ENCODE measurements at places on chromosomes 2 and 18.
A peak's percentile ranks its signal among the peaks of the same experiment; 100 is the strongest.

GRCh38 chr2:24659862-24660261 lies 133.3 kb downstream of the PTRHD1 start:
- DNase-seq, result no peak

- DNase-seq, result no peak
These were observed 230.0 kb upstream of the MGAT5 start for GRCh38 chr2:134023854-134024253.

DNA sequence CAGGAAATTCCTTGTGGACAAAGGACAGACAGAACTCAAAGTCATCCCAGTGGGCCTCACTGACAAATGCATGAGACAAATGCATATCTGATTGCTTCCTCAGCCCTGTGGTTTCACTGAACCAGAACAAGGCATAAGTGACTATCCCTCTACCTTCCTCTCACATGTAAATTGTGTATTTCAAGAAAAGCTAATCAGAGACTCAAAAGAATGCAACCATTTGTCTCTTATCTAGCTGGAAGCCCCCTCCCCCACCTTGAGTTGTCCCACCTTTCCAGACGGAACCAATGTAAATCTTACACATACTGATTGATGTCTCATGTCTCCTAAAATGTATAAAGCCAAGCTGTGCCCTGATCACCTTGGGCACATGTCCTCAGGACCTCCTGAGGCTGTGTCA lies 102.0 kb upstream of the TMEM200C start:
- no peak for DNase-seq

GRCh38 chr18:11514267-11514666 lies 95.1 kb upstream of the SLC35G4 start:
- no peak for DNase-seq

- no peak for DNase-seq
These were observed 963 bp downstream of the INPP1 start for GRCh38 chr2:190344276-190344827.

- no peak for DNase-seq
These were observed 551.7 kb downstream of the ARHGAP15 start for GRCh38 chr2:143680885-143681405.

DNA sequence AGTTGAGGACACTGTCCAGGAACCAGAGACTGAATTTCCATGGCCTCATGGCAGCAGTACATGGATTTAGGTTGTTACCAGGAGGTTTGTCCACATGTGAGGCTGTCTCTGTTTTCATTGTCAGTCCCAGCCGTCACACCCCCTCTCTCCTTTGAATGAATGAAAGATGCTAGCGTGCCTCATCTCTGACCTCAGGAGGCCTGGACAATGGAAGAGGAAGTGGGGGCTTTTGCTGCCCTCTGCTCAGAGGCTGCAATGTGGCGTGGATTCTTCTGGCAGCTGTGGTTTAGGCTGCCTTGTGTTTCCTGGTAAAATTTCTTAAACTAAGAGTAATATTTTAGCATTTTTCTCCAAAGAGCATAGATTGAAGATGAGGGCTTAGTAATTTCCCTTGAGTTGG lies 47.5 kb downstream of the RAB31 start:
- DNase-seq, result no peak

- DNase-seq, result no peak
These were observed 111.7 kb upstream of the RIOK3 start for GRCh38 chr18:23341383-23341782.

DNA sequence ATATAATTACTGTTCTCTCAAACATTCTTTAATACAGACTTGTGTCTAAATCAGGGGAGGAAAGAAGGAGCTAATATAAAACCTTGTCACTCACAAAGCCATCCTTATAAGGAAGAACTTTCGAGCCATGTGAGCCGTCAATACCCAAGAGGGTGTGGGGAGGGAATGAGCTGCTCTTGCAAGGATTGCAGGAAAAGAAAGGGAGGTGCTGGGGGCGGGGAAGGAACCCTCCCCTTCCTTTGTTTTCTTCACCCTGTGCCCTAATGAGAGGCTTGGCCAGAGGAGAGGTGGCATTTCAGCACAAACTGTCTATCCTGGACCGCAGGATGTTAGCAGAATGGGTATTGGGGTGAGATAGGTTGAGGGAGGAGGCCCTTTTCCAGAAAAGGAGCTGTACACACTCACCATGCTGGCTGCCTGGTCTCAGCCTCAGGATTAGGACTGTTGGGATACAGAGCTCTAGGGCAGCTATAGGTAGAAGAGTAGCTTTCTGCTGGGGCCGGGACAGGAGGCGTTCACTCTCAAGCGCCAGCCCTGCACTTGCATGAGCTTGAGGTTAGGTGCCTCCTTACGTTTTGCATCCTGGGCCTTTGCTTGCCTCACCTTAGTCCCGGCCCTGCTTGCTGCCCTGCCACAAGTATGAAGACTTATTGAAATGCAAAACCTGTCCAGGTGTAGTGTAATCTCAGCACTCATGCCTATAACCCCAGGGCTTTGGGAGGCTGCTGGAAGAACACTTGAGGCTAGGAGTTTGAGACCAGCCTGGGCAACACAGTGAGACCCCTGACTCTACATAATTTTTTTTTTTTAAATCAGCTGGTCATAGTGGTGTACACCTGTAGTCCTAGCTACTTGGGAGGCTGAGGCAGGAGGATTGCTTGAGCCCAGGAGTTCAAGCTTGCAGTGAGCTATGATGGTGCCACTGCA lies 190.5 kb downstream of the LOXHD1 start:
- DNase-seq, result no peak

GRCh38 chr2:230447455-230448451 lies 31.8 kb downstream of the SP100 start:
- no peak for DNase-seq

- DNase-seq, result no peak
These were observed 40.0 kb downstream of the MARCO start for GRCh38 chr2:118982039-118982438.

DNA sequence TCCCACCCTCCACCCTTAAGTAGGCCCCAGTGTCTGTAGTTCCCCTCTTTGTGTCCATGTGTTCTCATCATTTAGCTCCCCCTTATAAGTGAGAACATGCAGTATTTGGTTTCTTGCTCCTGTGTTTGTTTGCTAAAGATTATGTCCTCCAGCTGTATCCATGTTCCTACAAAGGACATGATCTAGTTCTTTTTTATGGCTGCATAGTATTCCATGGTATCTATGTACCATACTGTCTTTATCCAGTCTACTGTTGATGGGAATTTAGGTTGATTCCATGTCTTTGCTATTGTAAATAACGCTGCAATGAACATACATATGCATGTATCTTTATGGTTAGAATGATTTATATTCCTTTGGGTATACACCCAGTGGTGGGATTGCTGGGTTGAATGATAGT lies 150.1 kb upstream of the PGAP1 start:
- DNase-seq, result no peak

- no peak for DNase-seq
These were observed 140.5 kb downstream of the PTH2R start for GRCh38 chr2:208546860-208547650.

DNA sequence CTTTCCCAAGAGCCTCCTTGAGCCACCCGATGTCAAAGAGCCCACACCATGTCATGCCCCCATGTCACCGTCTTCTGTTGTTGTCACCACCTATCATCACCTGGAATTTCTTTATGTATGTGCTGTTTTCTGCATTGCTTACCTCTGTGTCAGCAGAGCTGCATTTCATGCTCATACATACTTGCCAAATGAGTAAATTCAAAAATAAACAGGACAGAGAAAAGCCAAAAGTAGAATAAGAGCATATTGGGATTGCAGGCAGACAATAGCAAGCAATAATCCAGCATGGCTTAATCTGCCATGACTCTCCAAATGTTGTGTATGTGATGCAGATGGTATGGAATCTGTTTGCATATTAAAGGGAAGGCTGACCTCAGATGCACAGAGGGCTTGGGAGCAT lies 15.3 kb upstream of the RGPD4 start:
- DNase-seq, result no peak

DNA sequence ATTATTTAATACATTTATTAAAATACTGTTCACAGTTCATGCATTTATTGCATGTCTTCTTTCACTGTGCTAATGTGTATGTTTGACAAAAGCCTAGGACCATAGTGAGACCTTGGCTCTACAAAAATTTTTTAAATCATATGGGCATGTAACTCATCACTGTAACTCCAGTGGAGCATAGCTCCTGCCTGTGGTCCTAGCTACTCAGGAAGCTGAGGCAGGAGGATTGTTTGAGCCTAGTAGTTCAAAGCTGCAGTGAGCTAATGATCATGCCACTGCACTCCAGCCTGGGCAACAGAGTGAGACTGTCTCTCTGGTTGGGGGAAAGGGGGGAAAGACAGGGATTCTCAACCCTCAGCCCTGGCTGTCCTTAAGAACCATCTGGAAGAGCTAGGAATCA lies 137.8 kb downstream of the PRKCE start:
- no peak for DNase-seq

GRCh38 chr2:156319811-156320485 lies 12.6 kb downstream of the NR4A2 start:
- DNase-seq, result no peak

DNA sequence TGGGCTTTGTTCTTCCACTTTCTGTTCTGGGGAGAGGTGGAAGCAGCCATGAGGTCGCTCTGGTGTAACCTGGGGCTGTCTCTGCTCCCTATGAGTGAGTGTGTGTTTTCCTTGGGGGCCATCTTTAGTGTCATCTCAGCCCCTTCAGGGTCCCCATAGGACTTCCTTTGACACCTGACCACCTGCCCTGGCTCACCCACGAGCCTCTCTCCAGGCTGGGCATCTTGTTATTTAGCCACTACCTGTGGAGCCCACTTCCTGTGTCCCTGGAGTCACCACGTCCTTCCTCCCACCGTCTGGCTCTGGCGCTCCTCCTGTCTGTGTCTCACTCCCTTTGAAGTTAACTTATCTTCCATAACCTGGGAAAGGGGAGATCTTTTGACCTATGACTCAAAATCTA lies 176.0 kb downstream of the UXS1 start:
- DNase-seq, result no peak

GRCh38 chr2:47725808-47726207 lies 57.1 kb upstream of the MSH6 start:
- no peak for DNase-seq

DNA sequence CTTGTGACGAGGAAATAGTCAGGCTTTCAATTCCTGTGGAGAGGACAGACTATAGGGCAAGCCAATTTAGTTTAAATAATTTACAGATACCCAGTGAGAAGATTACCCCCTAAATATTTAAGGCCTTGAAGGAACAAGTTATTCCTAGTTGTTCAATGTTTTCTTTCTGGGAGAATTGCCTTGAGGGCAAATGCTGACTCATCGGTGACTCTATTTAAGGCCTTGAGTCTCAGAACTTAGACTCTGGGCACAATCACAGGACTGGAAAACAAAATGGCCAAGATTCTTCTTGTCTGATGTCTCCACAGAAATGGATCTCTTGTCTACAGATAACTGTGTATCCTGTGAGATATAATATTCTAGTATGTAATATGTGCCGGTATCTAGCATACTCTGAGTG lies 467.1 kb downstream of the SUCLG1 start:
- no peak for DNase-seq

DNA sequence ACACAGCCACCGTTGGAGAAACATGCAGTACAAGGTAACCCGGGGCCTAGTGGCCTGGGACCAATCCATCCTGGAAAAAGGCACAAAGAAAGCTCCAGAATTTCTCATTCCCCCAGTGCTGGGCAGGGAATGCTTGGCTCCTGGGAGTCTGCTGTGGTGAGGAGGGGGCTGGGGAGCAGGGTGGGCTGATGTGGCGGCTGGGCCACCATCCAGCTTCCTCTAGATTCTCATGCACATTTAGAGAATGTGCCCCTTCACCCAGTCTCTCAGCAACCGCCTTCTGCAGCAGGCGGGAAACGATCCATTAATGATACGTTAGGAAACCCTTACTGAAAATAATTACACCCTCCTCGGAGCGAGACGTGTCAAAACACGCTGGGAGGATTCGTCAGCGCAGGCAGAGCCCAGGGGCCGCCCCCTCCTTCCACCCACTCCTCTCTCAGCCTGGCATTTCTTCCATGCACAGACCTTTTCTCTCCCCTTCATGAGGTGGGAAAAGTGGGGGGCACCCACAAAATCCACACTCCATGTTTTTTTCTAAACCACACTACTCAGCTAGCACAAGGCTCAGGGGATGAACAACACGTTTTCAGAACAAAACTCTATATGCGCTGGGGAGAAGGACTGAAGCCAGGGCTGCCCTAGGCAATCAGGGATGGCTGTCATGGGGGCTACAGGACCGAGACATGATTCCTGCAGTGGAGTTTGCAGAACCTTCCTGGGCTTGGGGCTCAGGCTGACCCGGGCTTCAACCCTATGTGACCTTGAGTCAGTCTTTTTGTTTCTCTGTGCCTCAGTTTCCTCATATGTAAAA lies 56.1 kb upstream of the SMAD7 start:
- no peak for DNase-seq

GRCh38 chr18:27314996-27315395 lies 129.9 kb upstream of the CHST9 start:
- DNase-seq, result no peak

DNA sequence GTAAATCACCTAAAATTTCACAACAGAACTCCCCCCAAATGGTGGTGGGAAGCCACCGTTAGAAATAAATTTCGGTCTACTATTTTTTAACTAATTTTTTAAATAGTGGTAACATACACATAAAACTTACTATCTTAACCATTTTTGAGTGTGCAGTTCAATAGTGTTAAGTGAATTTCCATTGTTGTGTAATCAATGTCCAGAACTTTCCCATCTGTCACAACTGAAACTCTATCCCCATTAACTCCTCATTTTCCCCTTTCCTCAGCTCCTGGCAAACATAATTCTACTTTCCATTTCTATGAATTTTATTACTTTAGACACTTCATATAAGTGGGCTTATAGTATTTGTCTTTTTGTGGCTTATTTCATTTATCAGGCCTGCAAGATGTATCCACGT lies 34.1 kb upstream of the HNMT start:
- DNase-seq, result no peak

- DNase-seq, result peak; percentile 41
These were observed 106.9 kb downstream of the HDAC4 start for GRCh38 chr2:239293775-239294430.

- DNase-seq, result no peak
These were observed 63.0 kb downstream of the STK25 start for GRCh38 chr2:241445426-241445825.

GRCh38 chr2:231600619-231601355 lies 8.1 kb downstream of the TEX44 start:
- DNase-seq, result no peak

DNA sequence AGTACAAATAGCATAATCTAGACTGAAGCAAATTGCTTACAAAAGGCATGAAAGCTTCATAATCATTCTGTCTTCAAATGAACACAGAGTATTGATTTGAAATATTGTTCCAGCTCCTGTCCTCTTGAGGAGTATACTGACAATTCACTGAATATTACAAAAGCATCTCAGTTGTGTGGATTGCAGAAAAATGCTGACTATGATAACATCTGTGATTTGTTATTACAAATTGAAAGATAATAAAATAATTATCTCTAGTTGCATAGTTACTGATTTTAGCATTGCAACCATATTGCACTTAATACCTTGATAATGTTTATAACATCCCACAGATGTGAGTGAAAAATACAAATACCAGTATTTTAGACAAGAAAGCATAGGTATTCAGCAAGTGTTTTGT lies 49.2 kb upstream of the FN1 start:
- no peak for DNase-seq

Data from activated naive CD8-positive, alpha-beta T cell treated with anti-CD3 and anti-CD28 coated beads, Interleukin-2, amount 10 ng/mL, durations not matched to agents 7 days and 5 days (primary cell).